ENCODE measurements at places on chromosomes 16 and 17.

- DNase-seq: no peak
Measured at GRCh38 chr16:87549627-87550494, 52.4 kb upstream of the JPH3 start.

- DNase-seq: no peak
Measured at GRCh38 chr17:2323629-2324314, 12.5 kb downstream of the TSR1 start.

DNA sequence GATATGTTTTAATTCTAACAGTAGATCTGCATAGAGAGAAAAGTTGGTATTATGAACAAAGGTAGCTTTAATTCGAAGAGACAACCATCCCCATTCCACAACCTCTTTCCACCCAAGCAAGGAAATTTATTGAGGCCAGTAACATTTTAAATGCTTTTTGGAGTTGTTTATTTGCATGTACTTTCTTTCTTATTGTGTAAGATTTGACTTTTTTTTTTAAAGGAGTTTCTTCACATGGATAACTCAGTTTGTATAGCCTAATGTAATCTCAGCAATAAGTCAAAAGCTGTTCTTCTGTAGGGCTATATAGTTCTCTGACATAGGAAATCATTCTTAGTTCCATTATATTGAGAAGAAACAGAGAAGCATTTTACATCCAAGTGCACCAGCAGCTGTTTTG, 163.3 kb downstream of the PRKCA start:
- no peak for DNase-seq

GRCh38 chr17:69346766-69347165, 19.8 kb upstream of the ABCA5 start:
- no peak for DNase-seq

- no peak for DNase-seq
Measured at GRCh38 chr17:45893725-45894021, 681 bp upstream of the MAPT start.

- no peak for DNase-seq
Measured at GRCh38 chr17:68800751-68801150, 154.4 kb downstream of the ABCA8 start.

GRCh38 chr16:66278604-66279262, 87.8 kb upstream of the CDH5 start:
- DNase-seq: no peak
